ENCODE measurements at places on chromosomes 1 and 21.

DNA sequence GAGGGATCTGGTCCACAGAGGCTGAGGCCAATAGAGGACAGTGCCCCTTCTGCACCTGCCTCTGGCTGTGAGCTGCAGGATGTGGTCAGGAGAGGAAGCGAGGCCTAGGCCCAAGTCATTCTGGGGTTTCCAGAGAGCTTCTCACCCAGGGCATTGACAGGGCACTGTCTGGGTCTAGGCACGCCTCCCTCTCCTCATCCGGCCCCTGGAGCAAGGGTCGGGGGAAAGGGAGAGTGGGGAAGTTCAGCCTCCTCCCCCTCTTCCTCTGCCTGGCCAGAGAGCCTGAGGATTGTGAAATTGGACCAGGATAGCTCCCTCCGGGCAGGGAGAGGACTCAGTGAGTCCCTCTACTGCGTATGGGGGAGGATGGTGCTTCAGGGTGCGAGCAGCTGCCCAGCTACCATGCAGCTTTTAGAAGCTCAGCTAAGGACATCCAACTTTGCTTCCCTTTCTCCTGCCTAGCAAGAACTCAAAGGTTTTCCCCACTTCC is 6.3 kb upstream of the INAVA start:
- peak; percentile 58 for DNase-seq

- no peak for DNase-seq
Measured at GRCh38 chr1:204541626-204542025, 25.4 kb downstream of the MDM4 start.

GRCh38 chr1:156726549-156727226 is 1.6 kb upstream of the METTL25B start:
- DNase-seq, result no peak

DNA sequence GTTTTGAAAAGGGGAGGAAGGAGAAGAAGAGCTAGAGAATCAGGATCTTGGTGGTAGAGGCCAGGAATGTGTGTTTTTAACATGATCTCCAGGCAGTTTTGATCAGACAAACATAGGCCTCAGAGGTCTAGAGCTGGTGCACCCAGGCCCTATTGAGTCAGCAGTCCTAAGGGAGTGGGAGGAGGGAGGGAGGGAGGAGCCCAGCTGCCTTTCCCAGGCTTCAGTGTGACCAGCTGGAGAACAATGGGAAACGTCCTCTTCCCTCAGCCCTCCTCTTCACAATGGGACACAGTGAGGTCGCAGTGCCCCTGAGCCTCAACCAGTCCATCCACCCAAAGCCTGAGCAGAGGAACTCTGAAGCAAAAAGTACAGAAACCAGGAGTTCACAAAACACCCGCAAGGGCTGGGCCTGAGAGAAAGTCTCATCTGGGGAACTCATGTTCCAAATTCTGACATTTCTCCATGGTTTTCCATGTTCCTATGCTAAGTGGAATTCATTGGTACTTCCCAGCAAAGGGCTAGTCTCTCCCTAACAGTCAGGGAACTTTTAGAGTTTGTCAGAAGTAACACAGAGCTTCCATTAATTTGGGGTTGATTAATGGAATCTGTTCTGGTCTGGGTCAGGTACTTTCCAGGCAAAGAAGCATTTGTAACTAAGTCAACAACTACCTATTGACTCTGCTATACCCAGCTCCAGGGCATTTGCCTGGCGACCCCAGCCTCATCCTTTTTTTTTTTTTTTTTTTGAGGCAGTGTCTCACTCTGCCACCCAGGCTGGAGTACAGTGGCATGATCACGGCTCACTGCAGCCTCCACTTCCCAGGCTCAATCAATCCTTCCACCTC is 37.5 kb downstream of the ELAPOR1 start:
- DNase-seq, result no peak

DNA sequence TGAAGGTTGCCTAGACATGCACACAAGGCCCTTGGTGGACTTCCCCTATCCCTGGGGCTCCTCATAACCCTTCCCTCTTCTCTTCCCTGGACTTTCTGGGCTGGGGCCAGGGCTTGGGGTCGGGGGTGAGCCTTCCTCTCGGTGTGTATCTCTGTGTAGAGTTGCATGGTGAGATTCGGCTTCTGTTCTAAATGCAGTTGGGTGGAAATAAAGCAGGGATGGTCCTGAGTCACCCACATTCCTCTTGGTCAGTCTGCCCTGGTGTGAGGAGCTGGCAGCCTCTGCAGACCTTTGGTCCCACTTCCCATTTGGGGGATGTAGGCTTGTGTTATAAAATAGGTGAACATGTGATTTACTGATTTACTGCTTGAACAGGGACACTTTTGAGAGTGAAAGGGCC is 38.0 kb downstream of the ADARB1 start:
- DNase-seq, result no peak

- DNase-seq, result no peak
Measured at GRCh38 chr1:82587371-82587770, 786.6 kb downstream of the ADGRL2 start.

DNA sequence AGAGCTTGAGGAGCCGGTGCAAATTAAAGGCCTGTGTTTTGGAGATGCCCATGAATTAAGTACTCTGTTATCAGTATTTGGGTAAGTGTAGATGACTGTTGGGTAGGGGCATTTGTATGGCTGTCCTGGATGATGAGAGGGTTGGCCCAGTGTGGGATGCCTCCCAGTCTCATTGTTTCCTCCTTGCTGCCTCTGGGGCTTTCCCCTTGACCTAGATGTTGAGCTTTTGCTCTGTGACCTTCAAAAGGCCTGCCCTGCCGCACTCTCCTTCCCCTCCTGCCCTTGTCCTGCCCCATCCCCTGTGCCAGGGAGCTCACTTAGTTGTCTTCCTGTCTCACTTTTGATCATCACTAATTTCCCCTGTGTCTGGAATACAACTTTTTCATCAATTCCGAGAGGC is 10.0 kb downstream of the GALNT2 start:
- DNase-seq, result no peak

DNA sequence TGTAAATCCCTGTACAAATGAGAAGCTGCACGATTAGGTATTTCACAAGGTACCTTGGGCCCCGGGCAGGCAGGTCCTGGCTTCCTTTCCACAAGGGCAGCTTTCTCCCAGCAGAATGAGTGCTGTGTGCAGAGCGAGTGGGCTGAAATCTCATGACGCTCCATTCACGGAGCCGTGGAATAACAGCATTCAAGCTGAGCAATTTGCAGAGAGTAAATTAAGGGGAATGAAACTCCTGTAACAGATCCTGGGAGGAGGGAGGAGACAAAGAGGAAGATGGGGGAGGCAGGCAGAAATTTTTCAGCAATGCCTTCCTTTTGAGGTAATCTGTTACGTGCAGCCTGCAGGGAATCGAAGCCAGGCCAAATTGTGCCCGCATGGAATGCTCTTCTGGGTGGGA is 239.9 kb downstream of the TNR start:
- no peak for DNase-seq

DNA sequence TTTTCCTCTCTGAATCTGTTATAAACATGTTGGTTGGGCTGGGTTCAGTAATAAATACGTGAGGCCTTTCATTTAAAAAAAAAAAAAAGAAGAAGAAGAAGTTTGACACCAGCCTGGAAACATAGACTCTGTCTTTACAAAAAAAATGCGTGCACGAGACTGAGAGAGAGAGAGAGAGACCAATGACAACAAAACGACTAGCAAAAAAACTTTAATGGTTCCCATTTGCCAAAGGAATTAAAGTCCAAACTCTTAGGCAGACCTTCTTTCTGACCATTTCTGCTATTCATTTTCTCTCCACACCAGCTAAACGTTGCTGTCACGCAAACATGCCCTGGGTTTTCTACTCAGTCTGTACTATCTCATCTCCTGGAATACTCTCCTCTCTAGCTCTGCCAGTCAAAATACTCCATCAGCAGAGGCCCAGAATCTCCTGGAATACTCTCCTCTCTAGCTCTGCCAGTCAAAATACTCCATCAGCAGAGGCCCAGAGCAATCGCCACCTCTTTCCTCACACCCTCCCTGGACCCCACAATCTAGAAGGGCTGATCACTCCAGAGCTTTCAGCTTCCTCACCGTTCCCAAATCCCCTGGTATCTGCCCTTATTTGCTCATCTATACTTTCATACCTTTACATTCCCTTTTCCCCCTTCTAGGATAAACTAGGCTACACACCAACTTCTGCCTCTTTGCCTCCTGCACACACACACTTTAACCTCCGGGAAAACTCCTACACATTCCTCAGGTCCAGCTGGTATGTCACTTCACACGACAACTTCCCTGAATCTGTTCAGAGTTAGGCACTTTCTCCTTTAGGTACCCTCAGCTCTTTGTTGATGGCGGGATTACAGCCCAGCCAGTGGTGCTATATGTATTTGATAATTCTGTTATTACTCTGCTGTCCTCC is 100.0 kb downstream of the CDC7 start:
- no peak for DNase-seq

- no peak for DNase-seq
Measured at GRCh38 chr1:87410776-87411480, 82.2 kb downstream of the LMO4 start.

GRCh38 chr1:231550448-231550781 is 21.9 kb downstream of the TSNAX start:
- DNase-seq, result no peak

GRCh38 chr1:108962681-108963051 is 618 bp downstream of the CLCC1 start:
- DNase-seq, result no peak

- no peak for DNase-seq
Measured at GRCh38 chr1:234931404-234931973, 197.1 kb downstream of the TOMM20 start.

GRCh38 chr1:235106457-235106856 is 22.2 kb downstream of the TOMM20 start:
- DNase-seq, result no peak

- peak; percentile 26 for DNase-seq
Measured at GRCh38 chr1:116881879-116882520, 27.7 kb upstream of the PTGFRN start.

DNA sequence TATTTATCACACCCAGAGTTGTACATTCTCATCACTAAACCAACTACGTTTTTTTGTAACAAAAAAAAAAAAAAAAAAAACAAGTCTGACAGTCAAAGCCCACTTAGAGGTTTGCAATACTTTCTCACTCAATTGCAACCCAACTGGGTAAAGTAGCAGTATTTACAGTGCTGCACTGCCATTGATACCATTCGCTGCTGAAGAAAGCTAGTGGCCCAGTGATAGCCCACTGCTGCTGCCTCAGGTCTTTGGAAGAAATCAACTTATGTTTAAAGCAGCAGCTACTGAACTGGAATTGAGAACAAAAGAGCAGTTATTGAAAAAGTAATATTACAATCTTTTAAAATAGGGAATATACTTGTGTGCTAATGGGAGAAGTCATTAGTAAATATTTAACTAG is 2.7 kb downstream of the HNRNPU start:
- DNase-seq, result no peak

- no peak for DNase-seq
Measured at GRCh38 chr1:216032961-216033614, 390.2 kb downstream of the USH2A start.

DNA sequence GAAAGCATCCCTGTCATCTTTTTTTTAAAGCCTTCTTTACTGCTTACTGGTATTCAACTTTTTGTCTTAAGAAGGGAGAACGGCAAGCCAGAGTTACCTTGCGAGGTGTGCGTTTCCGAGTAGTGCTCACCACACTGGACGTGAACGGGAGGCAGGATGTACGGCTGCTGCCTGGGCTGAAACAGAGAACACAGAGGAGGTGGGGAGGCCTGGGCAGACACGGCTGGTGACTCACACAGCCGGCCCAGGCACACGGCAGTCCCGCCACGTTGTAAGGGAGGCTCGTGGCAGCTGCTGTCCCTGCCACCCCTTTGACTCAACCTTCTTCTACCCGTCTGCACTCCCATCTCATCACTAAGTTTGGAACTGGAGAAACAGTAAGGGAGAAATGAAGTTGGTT is 105.8 kb downstream of the SMYD2 start:
- DNase-seq, result no peak
